ENCODE measurements at places on chromosomes 3 and 15.

DNA sequence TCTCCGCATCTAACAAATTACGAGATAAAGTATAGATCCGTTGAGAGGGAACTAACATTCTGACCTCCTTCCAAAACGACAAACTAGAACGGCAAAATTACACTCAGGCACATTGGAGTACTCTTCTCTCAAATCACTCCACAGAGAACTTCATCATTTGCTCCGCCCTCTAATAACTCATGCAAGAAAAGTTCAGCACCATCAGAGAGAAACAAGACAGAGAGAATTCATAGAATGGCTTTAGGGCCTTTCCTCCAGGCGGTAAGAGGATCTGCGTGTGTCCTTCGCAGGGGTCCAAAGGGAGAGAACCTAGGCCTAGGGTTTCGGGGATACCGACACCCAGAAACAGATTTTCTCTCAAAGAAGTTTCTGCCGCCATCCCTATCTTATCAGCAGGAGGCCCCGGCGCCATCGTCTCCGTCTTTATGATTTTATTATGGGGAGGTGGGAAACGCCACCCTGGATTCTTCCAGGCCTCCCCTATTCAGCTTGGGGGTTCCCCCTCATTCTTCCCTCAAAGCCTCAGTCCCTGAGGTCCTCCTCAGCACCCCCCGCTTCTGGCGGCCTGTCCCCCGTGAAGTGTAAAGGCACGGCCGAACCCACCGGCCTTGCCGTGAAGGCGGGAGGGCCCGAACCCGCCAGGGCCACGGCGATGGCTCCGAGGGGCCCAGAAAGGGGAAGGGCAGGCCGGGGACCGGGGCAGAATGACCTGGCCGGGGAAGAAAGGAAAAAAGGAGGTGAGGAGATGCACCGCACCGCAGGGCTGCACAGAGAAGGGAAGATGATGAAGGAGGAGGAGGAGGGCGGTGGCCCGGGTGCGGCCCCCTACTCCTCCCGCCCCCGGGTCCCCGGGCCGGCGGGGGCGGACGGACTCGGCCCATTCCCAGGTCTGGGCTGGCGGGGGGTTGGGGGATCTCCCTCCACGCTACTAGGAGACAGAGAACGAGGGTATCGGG, 768 bp downstream of the UBXN7 start:
- DNase-seq: no peak

GRCh38 chr3:99884484-99884883, 66.8 kb downstream of the CMSS1 start:
- DNase-seq: no peak

DNA sequence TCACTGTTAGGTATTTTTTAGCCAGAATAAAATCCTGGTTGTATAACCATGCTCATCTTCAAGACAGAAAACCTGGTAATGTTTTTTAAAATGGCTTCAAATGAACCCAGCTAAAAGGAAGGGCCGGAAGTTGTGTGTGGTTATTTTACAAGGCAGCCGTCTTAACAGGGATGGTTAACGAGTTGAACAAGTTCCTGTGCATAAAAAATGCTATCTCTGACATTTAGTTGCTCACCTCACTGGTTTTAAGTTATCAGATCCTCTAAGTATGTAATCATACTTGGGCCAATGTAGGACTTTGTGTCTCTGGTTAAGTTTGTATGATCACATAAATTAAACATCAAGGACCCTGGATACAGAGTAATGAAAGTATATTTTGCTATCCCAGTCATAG, 2.1 kb downstream of the ATP11B start:
- no peak for DNase-seq

DNA sequence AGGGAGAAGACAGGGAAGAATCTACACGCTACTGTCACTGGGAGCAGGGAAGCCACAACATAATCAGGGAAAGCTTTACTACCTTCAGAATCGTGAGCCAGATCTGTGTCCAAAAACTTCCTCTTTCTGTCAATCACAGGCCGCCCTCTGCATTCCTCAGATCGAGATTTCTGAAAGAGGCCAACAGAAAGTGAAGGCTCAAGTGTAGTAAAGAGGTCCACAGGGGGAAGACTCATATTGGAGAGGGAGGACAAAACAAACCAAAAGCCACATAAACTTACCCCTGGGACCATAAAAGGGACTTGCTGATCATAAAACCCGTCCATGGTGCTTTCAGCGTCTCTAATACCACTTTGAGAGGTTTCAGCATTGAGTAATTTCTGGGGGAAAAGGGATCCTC, 3.3 kb downstream of the ETV5 start:
- DNase-seq: no peak

DNA sequence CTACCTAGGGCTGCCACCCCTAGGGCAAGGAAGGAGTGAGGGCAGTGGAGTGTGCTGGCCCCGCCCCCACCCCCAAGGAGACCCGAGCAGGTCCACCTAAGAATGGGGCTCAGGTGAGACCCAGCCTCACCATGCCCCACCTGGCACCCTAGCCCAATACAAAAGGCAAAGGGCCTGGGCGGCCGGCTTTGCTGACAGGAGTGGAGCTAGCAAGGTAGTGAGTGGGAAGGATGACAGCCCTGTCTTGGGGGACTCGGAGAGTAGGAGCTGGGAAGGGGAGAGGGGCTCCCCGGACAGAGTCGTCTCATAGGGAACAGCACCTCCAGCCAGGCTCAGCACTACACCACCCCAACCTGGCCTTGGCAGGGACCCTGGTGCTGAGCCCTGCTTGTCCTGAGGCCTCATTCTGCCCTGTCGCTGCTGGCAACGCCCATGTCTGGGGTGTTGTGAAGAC, 12.1 kb downstream of the C15orf39 start:
- no peak for DNase-seq

- DNase-seq: no peak
Observed at GRCh38 chr15:23629234-23629805, 18.3 kb downstream of the MAGEL2 start.

GRCh38 chr3:24508423-24508839, 13.8 kb upstream of the THRB start:
- no peak for DNase-seq

DNA sequence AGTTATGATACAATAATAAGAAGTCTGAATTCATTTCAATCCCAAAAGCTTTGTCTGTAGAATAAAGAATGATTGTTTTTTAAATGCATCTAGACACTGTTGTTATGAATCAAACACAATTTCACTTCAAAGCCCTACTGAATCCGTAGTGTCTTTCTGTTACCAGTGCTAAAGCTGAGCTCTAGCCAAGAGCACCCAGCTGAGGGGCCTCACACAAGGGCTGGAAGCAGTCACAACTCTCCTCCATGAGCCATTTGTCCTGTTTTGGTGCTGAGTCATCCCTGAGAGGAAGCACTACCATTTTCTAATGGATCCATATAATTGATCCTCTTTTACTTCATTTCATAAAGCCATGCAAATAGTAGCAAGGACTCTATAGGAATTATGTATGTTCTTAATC, 158.2 kb upstream of the ANKRD28 start:
- DNase-seq: no peak

DNA sequence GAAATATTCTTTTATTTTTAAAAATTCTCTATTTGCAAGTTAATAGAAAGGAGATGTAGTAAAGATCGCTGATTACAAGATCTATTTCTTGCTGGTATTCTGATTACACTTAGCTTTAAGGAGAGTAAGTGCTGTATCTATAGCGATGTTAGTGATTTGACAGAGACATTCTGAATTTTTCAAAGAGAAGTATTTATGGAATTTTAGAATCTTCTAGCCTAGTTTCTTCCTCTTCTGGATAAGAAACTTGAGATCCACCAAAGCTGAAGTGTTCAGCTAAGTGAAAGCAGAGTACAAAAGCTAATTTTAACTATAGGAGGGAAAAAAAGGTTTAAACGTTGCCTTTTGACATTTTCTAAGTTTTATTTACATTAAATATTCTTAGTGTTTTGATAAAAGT, 72.1 kb upstream of the RARB start:
- DNase-seq: no peak
